AG08396 (cell line): ENCODE measurements at places on chromosomes 16 and 17.

DNA sequence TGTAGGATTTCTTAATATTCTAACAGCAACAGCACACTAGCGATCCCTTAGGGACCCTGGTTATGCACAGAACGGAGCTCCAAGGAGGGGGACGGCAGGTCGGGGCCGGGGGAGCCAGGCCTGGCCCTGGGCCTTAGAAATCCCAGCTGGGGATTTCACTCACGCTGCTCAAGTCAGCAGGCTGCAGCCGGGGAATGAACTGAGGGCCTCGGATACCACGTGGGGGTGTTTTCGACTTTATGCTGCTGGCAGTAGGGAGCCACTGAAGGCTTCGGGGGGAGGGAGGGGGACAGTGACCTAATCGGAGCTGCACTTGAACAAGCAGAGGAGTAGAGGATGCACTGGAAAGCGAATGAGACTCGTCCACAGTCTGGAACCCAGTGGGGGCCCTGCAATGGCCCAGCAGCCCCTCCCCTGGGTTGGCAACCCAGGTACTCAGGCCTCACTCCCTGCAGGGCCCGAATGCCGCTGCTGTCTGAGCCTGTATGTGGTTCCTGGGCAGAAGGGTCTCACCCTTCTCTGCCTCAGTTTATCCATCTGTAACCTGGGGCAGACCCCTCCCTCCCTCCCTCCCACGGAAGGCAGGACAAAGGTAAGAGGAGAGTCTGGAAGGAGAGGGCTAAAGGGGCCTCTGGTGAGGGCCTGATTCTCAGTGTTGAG is 53.7 kb downstream of the RPH3AL start:
- no peak for DNase-seq

GRCh38 chr17:45790296-45790922 is 6.3 kb downstream of the CRHR1 start:
- no peak for DNase-seq

DNA sequence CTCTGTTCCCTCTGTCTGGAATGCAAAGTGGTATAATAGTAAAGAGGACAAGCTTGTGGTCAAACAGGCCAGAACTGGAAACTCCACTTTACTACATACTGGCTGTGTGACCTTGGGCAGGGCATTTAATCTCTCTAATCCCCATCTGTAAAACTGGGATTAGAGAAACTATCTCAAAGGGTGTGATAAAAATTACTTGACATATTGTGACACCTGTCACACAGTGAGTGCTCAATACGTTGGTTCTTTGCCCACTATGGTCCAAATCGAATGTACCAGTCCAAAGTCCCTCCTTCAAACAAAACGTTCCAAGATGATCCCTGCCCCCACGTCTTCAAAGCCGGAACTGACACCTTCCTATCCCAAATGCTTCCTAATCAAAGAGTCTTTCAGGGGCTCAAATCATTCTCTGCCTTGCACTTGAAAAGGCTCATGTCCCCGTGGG is 734 bp downstream of the PGAP3 start:
- no peak for DNase-seq

DNA sequence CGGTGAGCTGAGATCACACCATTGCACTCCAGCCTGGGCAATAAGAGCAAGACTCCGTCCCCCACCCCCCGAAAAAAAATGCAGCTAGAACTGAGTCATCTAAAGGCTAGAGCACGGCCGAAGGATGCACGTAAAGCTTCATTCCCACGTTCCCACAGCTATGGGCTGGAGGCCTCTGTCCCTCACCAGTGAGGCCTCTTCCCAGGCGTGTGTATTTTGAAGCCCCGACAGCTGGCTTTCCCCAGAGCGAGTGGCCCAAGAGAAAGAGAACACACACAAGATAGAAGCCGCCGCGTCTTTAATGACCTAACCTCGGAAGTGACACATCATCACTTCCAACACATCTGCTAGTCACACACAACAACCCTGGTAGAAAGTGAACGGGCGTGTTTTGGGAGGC is 6.6 kb upstream of the KCTD5 start:
- no peak for DNase-seq

- DNase-seq: no peak
These were observed 1.1 kb downstream of the IL21R start for GRCh38 chr16:27402964-27403600.

- DNase-seq: no peak
These were observed 608.5 kb downstream of the KCNJ18 start for GRCh38 chr17:22300731-22301352.

DNA sequence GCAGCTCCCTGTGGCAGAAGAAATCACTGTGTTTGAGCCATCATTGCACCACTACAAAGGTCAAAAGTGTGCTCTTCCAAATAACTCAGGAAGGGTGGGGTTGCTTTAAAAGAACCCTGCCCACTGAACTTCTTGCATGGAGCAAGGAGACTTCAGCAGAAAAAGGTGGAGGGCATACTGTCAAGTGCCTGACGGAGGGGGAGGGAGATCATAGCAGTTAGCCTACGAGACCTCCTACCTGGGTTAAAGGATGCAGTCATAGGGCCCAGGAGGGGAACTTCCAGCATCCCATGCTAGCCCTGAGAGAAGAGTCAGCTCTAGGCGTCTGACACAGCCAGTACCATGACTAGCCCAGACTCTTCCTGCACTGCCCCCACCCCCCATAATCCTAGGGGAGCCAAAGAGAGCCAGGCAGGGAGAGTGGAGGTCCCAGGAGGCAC is 45.3 kb upstream of the MSI2 start:
- DNase-seq: no peak

DNA sequence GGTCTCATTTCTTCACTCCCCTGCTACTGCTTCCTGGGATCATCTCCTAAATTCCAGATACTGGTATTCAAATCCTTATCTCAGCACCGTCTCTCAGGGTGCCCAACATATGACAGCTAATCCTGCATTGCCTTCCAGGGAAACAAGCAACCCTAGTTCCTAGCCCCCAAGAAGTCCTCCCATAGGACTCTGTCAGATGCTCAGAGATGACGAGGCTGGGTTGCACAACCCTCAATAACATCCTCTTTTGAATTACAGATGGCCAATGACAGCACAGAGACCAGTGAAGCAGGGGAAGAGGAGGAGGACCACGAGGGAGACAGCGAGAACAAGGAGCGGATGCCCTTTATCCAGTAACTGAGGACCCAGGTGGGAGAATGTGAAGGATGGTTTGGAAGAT is 45.0 kb upstream of the CLEC3A start:
- DNase-seq: no peak

- DNase-seq: peak; percentile 43
These were observed 3.6 kb downstream of the LITAF start for GRCh38 chr16:11583166-11583565.

GRCh38 chr16:1109648-1110047 is 13.6 kb upstream of the C1QTNF8 start:
- no peak for DNase-seq

- no peak for DNase-seq
These were observed 765 bp downstream of the KRT19 start for GRCh38 chr17:41527063-41528023.

DNA sequence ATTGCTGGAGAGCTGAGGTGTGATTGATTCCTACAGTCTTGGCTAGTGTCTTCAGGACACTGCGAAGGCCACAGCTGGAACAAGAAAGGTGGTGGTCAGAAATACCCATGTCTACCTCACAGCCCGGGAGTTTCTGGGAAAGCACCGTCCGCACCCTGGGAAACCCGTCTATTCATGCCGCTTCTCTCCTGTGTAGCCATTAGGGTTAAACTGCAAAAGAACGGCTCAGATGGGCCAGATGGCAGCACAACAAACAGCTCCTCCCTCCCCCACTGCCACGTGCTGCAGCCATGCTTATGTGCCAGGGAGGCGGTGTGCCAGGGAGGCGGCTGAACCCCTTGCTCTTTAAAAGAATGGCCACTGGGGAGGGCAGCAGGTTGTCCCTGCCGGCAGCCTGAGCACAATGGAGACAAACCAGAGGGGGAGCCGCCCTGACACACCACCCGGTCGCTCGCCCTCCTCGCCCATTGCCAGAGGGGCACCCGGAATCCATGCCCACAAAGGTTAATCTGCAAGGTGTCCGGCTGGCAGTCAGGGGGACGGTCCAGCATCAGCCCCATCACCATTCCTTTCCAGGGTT is 65.2 kb downstream of the CYTH1 start:
- DNase-seq: peak; percentile 62

DNA sequence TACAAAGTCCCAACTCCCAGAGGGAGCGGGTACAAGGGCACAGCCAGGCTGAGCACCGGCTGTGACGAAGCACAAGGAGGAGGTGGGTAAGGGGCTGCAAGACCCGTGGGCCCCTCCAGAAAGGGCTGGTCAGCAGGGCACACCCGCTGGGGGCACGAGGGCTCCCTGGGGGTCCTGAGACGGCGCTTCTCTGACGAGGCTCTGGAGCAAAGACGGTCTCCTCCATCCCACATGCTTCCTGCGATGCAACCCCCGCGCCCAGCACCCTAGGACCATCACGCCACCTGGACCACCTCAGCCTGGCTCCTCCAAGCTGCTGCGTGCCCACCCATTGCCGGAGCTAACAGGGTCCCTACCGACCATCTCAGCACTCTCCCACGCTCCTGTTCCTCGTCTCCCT is 8.7 kb downstream of the CCDC57 start:
- DNase-seq: no peak

- DNase-seq: peak; percentile 87
These were observed 217.8 kb downstream of the SPECC1 start for GRCh38 chr17:20226814-20227482.

- no peak for DNase-seq
These were observed 75.7 kb downstream of the SPAG9 start for GRCh38 chr17:51044976-51045375.

- DNase-seq: no peak
These were observed 14.3 kb upstream of the DNASE1 start for GRCh38 chr16:3640207-3640606.

- DNase-seq: no peak
These were observed 612 bp downstream of the PSMD12 start for GRCh38 chr17:67365738-67366192.

- DNase-seq: no peak
These were observed 7.5 kb downstream of the IL4R start for GRCh38 chr16:27321013-27321915.

DNA sequence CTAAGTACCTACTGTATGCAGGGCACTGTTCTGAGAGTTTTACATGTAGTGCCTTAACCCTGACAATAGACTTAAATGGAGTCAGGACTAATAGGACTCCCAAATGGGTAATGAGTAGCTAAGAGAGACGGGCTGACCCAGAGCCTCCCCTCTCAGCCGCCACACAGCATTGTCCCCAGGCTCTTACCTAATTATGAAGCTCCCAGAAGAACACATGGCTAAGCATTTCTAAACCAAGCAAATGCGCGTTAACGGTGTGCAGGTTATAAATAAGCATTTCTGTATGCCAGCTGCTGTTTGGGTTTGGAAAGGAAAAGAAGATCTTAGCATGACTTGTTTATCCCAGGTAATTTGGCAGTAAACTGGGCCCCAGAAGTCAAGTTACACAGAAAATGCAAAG is 14.3 kb downstream of the KATNIP start:
- DNase-seq: no peak

DNA sequence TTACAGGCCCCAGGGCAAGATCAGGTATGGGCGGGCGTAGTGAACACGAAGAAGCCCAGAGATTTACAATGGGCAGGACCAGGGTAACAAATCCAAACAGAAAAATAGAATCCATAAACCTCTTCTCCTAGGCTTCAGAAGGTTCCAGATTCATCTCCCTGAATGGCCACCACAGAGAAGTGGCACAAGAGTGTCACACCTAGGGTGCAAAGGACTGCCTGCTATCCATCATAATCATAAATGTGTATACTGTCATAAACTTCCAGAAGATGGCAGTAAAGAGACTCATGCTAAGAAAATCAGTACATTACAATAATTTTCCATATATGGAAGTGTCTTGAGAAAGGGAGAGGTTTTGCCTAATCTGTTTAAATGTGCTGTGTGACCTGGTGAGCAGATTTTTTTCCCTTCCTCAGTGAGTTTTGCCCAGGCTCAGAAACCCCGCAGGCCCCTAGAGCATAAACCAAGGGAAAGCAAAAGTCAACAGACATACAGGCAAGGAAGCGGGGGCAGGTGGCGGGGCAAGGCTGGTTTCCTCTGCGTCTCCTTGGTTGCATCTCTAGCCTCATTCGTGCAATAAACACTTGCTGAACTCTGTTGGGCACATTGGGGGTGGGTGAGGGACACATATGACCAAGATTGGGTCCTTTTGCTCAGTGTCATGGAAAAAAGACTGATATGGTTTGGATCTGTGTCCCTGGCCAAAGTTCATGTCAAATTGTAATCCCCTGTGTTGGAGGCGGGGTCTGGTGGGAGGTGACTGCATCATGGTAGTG is 92.0 kb upstream of the CDH5 start:
- DNase-seq: peak; percentile 40

DNA sequence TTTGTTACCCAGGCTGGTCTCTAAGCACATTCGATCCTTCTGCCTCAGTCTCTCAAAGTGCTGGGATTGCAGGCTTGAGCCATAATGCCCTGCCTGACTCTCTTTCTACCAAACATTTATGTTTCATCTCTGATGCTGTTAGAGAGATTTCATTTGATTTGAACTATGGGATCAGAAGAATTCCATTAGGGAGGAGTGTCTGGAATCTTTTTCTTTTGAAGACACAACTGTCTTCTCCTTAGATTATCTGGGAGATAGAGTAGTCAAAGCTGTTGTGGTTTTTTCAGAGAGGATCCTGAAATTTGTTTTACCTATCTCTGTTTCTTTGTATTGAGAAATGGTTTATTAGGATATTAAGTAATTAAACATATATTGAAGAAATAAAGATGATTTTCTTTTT is 29.4 kb downstream of the WIPF2 start:
- no peak for DNase-seq

GRCh38 chr16:86398622-86399021 is 111.7 kb upstream of the FOXF1 start:
- no peak for DNase-seq

DNA sequence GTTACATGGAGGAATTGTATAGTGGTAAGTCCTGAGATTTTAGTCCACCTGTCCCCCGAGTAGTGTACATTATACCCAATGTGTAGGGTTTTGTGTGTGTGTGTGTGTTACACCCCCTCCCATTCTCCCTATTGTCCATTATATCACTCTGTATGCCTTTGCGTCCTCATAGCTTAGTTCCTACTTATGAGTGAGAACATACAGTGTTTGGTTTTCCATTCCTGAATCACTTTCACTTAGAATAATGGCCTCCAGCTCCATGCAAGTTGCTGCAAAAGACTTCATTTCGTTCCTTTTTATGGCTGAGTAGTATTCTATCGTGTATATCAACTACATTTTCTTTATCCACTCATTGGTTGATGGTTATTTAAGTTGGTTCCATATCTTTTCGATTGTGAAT is 635 bp upstream of the FA2H start:
- no peak for DNase-seq

- DNase-seq: no peak
These were observed 2.7 kb upstream of the PRSS41 start for GRCh38 chr16:2795395-2796143.

GRCh38 chr16:75495076-75495674 is at the start of gene CHST6:
Gene CHST6 (minus strand): TSS chr16:75495441. CDS start chr16:75479828, 15,613 bp downstream.
- no peak for DNase-seq

- DNase-seq: no peak
These were observed 5.4 kb downstream of the APOBR start for GRCh38 chr16:28499854-28500253.
